ENCODE measurements at places on chromosomes 6 and 20.

GRCh38 chr6:158131926-158132325, 36.1 kb downstream of the SERAC1 start:
- DNase-seq, result peak; percentile 16

DNA sequence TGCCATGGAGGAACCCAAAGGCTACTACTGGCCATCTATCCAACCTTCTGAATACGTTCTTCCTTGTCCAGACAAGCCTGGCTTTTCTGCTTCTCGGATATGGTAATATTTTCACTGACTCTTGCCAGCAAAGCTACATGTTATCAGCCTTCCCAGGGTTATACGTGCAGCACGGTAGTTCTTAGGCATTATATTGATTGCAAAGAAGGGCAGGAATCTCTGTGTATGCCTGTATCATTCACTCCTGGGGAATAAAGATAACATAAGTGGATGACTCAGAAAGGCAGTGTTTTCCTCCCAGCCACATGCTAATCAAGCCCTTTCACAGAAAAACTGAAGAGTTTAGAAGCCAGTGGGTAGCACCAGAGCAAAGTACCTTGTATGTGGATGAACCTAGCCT, 98.7 kb downstream of the ADGRG6 start:
- DNase-seq, result no peak

GRCh38 chr6:1137849-1138248, 174.0 kb upstream of the FOXQ1 start:
- DNase-seq, result no peak

GRCh38 chr6:150072201-150072600, 3.3 kb upstream of the ULBP3 start:
- peak; percentile 47 for DNase-seq

DNA sequence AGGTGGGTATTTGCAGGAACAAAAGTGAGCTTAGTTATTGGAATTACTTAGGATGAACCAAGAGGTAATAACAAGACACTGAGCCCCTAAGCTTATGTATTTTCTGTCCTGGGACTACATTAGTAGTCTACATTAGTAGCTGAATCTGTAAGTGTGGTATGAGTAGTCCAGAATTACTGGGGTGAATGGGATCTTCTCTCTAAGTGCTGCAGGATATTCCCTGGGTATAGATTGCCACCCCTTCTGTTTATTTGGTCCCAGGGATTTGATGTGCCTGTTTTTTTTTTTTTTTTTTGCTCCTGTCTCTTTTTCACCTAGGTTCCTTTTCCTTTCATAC, 5.9 kb downstream of the CD2AP start:
- DNase-seq, result no peak

DNA sequence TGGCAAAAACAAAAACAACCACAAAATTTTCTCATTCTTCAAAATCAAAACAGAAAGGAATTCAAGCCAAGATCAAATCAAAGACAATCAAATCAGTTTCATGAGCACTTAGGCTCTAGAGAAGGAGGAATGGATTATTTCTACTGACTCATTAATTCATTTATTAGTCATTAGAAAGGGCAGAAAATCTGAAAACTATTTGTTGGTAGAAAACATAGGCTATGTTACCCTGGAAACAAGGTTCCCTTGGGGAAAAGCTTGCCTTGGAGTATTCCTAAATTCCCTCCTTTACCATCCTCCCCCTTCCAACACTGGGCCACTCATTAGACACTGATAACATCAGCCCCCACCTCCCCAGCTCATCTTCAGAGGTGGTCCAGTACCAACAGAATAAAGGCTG, 17.5 kb downstream of the KIF16B start:
- no peak for DNase-seq

DNA sequence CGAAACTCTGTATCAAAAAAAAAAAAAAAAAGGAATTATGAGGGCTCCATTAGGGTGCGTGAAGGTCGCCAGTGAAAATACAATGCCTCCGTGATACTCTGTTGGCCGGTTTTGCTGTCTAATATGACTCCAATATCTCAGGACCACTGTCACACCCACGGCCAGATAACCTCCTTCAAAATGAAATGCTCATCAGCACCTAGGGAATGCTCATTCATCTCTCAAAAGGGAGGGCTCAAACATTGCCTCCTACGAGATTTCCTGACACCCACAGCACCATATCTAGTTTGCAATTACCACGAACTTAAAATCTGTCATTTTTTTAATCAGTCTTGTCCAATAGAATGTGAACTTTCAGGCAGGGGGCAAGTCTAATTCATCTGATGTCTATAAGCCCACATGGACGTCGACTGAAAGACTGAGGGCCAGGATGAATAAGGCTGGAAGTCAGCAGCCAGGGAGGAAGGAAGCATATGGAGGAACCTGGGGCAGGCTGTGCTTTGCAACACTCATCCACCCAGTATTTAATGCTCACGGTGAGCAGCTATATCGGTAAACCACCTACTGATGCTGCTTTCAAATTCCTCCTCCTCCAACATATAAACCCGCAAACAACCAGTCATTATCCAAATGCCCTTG, 42.8 kb downstream of the MAP3K5 start:
- DNase-seq, result no peak

DNA sequence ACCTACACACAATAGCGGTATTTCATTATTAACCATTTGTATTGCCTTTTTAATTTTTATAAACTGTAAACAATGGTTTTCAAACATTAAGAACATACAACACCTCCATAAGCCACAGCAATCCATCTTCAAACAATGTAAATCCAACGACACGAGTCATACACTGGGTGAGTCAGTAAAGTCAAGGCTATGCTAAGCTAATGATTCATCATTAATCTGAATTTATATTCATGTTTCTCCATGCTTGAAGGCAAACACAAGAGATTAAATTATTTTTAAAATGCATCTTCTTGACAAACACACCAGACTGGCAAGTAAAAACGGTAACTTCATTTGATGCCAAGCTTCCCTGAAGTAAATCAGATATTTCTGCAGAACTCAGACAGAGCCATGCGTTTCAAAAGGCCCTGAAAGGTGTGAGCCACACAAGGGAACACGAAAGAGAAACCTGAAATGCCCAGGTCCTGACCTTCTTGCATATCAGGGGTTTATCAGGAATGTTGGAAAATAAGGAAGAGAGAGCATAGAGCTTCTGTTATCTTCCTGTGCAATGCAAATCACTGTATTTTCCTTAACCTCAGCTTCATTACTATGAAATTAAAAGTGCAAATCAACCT, 162.5 kb downstream of the ALDH8A1 start:
- no peak for DNase-seq

GRCh38 chr6:1832844-1833787, 223.4 kb downstream of the FOXC1 start:
- DNase-seq, result no peak

- no peak for DNase-seq
Measured at GRCh38 chr6:163468738-163469137, 54.2 kb downstream of the QKI start.

DNA sequence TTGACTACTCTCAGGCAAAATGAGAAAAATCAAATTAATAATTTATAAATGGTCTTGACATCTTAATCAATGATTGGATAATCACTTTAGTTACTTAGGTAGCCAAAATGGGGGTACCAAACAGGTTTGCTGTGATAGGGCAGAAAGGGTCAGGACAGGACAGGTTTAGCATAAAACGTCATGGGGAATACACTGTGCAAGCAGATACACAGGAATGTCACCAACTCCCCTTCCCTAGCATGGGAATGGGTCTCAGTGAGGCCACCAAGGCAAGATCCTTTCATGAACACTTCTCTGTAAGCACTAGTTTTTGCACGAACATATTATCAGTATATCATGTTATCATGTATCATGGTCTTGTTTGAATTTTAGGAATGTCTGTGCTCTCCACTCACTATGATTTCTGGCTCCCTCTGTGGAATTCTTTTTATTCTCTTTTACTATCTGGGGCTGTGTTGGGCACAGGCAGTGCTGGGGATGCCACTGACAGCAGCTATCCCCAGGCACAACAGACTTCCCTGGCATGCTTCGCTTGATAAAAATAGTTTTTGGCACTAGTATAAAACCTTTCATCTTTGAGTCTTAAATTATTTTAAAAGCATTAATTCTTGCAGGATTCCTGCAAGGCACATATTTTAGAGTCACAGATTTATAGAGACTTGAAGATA, 18.3 kb downstream of the PTCHD4 start:
- DNase-seq, result no peak

- no peak for DNase-seq
Measured at GRCh38 chr6:134722200-134722870, 227.6 kb downstream of the ALDH8A1 start.

GRCh38 chr20:19161336-19161735, 51.1 kb upstream of the SLC24A3 start:
- no peak for DNase-seq

DNA sequence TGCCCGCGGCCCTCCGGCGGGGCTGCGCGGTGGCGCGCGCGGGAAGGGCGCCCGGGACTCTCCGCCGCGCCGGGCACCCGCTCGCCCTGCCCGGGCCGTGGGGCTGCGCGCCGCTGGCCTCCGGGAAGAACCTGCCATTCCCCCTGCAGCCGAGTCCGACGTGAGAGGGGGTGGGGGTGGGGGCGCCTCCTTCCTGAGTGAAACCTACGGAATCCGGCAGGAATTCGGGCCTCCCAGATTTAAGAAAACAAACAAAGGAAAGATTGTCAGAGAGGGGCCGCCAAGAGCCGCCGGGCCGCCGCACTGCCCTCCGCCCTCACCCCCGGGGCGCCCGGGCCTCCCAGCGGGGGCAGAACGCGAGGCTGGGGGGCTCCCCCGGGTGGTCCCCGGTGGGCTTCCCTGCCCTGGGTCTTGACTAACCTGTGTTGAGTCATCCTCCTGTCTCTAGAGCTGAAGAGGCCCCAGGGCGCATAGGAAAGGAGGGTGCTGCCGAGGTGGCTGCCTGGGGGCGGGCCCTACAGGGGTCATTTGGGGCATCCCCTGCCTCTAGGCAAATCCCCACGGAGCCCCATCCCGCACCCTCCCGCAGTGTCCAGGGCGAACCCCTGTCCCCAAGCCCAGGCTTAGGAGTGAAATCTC, 42.2 kb upstream of the FOXP4 start:
- DNase-seq, result no peak

DNA sequence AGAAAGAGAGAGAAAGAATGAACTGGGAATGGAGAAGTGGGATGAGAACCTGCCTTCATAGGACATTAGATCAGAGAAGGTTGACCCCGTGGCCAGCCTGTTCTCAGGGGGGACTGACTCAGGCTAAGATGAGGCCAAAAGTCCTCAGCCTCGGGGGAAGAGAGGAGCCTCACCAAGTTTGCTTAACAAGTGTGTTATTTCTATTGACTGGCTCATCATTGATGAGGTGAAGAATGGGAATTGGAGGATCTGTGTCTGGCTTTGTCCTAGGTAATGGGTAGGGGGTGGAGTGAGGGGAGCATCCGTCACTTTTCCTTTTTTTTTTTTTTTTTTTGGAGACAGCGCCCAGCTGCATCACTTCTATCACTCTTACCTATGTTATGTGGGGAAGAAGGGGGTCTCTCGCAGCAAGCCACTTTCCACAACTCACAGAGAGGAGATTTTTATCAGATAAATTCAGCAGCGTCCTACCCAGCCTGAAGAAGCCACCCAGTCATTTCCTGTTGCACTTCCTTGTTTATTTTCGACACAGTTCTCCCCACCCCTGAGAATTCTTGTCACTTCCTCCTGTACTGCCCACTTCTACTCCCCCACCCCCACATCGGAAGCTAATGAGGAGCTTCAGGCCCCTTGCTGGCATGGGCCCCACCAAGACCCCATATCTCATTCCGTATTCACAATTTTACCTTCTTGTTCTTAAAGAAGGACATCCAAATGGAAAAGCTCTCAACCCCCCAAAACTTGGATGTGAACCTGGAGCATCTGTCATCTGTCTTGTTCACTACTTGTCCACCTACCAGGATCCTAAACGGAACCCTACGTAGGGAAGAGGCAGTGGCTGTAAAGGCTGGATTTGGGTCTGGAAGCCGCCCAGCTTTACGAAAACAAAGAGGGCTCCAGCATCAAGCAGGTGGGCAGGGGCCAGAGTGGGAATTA, 2.8 kb upstream of the RNASET2 start:
- DNase-seq, result peak; percentile 39

DNA sequence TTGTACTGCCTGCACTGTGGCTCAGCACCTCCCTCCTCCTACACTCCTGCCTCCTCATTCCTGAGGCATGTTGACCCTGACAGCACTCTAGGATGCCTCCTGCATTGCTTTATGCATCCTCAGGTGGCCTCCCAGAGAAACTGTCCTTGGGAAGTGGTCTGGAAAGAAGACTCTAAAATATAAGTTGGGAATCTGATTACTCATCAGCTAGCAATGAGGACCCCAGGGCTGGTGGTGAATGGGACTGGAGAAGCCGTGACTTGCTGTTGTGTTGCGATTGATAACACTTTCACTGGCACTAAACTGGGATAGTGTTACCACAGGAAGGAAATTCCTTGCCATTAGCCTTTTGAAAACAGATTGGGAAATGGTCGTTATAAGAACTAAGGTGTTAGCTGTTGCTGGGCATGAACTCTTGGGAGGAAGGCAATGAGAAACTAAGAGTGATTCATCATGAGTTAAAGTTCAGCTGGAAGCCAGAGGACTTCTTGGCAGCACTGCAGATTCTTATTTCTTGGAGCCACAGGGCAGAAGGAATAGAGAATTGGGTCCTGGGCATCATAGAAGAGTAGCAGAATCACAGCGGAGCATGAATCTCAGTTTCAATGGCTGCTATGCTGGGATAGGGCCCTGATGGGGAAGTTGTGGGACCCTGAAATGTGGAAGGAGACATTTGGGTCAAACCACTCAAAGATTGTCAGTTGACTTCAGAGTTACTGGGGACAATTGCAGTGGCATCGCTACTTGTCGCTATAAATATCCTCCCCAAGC, 10.1 kb upstream of the SIRPD start:
- no peak for DNase-seq

- DNase-seq, result no peak
Measured at GRCh38 chr6:42979523-42980177, 669 bp upstream of the PEX6 start.

- no peak for DNase-seq
Measured at GRCh38 chr20:44646641-44647274, 4.7 kb downstream of the ADA start.

- no peak for DNase-seq
Measured at GRCh38 chr6:151181706-151182363, 57.9 kb upstream of the AKAP12 start.

GRCh38 chr6:40806256-40806864, 219.2 kb upstream of the LRFN2 start:
- DNase-seq, result no peak

DNA sequence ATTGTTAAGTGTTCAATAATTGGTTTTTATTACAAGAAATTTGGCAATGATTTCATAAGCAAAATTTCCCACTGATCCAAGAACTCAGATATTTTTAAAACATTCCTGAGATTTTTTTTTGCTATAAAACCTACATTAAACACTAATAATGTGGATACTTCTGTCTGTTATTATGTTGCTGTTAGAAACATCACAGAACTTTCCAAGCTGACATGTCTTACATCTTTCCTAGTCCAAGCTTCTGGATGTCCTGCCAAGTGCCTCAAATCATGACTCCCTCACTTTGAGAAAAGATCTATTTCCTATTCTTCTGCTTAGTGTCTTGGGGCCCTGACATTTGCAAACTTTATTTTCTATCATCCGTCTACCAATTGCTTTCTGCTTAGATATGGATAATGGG, 110.8 kb downstream of the RFPL4B start:
- DNase-seq, result no peak

Measured in activated CD8-positive, alpha-beta memory T cell treated with anti-CD3 and anti-CD28 coated beads, Interleukin-2, amount 50 U/mL, for 4 hours (primary cell).